ENCODE measurements at places on chromosomes 6 and 20. TPM values are rescaled to one million over a fixed set of nuclear protein-coding genes. Genes with fewer than 3 reads are reported as not detected.

DNA sequence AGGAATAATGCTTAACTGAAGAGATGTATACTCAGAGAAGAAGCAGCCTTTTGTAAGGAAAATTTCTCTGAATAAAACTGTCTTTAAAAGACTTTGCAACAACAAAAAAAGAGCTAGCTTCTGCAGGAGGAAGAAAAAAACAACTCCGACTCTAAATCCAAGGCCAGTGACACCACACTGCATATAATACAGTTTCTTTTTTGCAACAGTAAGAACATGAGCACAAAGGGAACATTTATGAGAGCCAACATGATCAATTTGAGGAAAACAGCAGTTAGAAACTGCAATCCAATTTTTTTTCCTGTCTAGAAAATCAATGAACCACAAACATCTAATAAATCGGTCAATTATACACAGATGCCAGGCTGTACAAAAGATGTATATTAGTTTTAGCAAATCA is 42.9 kb upstream of the UST start:
- peak; percentile 37 for DNase-seq

- no peak for DNase-seq
These were observed 89.8 kb downstream of the IYD start for GRCh38 chr6:150458579-150458978.

GRCh38 chr6:127924440-127924839 is 23.6 kb upstream of the THEMIS start:
- no peak for DNase-seq

GRCh38 chr20:56957737-56958553 is 308.5 kb downstream of the BMP7 start:
- peak; percentile 78 for DNase-seq

GRCh38 chr6:9621276-9621675 is 793.6 kb downstream of the TFAP2A start:
- no peak for DNase-seq

- DNase-seq: no peak
These were observed 40.5 kb downstream of the BEND6 start for GRCh38 chr6:56995347-56995902.

DNA sequence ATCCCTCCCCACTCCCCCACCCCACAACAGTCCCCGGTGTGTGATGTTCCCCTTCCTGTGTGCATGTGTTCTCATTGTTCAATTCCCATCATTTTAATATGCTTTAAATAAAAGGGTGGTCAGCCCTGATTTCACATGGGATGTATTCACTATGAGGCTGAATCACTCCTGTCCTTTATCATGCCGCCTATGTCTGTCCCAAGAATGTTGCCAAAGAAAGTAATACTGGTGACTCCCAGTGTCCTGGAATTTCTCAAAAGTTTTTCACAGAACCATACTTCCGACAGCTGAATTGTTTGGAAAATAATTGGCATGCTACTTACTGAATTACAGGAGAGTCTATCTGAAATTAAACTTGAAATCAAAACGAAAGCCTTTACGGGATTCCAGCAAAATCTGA is 217.7 kb downstream of the HAO1 start:
- DNase-seq: no peak

- DNase-seq: no peak
These were observed 72.7 kb downstream of the CLIC5 start for GRCh38 chr6:45942953-45943352.

DNA sequence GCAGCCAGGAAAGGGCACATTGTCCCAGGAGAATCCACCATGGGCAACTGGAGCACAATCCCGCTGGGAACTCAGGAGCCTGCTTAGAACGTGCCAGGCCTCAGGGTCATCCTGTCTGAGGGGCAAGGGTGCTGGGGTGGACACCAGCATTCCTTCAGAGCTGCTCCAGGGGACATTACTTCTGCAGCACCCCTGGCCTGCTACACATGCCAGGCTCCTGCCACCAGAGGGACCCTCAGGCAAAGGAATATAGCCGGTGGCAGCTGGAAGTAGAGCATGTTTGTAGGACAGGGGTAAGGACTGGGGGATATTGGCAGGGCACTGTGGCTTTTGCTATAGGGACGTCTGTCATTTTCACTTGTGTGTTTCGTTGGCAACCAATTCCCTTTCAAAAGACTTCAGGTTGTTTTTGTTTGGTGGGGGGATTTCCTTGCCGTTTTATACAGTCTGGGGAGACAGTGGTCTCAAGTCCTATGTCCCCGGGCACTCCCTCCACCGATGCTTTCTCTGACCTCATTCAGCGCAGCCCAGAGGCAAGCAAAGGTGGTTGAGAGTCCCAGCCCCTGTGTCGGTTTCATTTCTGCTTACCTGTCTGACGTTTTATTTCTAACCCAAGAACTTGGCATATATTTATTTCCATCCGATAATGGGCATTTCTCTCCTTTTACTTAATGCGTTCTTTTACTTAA is 130.8 kb downstream of the JPH2 start:
- peak; percentile 22 for DNase-seq

- no peak for DNase-seq
These were observed 71.5 kb downstream of the CD83 start for GRCh38 chr6:14189074-14189473.

- peak; percentile 91 for DNase-seq
These were observed 58.2 kb upstream of the TRAF3IP2 start for GRCh38 chr6:111663692-111664564.

DNA sequence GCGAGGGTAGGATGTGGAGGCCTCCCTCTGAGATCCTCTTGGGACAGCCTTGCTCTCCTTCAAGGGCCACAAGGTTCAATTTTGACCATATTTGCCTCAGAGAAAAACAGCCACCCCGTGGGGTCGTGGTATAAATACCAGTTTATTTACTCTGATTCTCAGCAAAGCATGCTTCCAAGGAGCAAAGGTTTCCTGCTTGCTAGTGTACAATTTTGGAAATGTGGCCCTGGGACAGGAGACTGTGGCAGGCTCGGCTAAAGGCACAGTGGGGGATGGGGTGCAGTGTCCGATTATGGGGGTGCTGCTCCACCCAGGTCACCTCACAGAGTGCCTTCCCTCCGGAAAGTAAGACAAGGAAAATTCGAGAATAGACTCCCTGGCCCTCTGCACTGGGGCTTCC is 31.1 kb downstream of the RBM38 start:
- no peak for DNase-seq

GRCh38 chr20:64050261-64051032 is 1.0 kb upstream of the SOX18 start:
- no peak for DNase-seq

DNA sequence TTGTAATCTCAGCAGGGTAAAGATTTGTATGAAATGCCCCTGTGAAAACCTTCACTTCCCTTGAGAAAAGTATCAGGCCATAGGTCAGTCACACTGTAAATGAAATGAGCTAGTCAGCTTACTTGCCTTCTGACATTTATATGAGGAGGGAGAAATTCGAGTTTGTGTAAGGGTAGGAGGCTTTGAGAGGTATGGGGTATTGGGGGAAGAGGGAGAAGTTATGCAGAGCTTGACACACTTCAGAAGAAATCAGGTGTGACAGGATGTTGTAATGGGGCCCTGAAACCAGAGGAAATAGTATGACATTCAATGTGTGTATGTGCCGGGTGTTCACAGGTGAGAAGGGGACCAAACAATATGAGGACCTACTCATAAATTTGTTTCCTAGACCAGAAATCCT is 64.2 kb upstream of the CCN6 start:
- no peak for DNase-seq

DNA sequence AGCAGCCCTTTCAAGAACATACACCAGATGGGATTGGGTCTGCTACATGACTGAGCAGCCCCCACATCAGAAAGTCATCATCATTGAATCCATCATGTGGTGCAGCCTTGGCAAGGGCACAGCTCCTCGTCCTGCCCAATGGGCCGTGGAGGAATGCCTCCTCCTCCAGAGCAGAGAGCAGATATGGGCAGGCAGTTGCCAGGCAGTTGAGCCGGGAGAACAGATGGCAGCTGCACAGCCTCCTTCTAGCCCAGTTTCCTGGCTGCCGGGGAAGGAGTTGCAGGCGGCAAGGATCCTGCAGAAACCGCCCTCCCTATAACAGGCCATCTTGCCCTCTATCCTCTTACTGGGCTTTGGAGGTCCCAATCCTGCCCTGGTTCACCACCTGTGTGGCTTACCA is 11.9 kb upstream of the ZFAND3 start:
- DNase-seq: peak; percentile 67

DNA sequence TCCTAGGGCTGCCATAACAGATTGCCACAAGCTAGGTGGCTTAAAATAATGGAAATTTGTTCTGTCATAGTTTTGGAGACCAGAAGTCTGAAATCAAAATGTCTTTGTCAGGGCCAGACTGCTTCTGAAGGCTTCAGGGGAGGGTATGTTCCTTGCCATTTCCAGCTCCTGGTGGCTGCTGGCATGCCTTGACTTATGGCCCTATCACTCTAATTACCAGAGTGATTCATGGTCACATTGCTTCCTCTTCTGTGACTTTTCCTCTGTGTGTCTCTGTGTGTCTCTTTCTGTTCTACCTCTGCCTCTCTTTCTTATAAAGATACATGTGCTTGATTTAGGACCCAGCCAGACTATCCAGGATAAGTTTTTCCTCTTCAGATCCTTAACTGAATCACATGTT is 635.2 kb upstream of the IMPG1 start:
- no peak for DNase-seq

- DNase-seq: no peak
These were observed 374.8 kb downstream of the QKI start for GRCh38 chr6:163789199-163789810.

DNA sequence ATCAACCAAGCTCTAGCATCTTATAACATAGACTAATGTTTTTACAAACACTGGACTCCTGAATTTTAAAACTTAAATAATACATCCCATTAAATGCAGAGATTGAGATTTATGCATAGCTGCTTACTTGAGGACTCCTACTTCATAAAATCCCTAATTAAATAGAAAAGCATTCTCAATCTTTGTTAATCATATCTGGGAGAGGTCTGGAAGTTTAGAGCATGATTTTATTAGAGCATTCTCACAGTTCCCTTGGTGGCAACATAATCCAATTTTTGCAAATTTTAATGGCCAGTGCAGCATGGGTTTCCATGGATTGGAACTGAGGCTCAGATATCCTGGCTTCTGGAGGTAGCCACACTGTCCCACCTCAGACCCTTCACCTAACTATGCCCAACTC is 19.5 kb downstream of the BTBD3 start:
- no peak for DNase-seq

GRCh38 chr20:3237958-3238615 is 903 bp downstream of the SLC4A11 start:
- DNase-seq: no peak

GRCh38 chr6:156273065-156273711 is 504.0 kb upstream of the ARID1B start:
- DNase-seq: no peak

- DNase-seq: no peak
These were observed 57.7 kb downstream of the PPP1R16B start for GRCh38 chr20:38863024-38863851.

DNA sequence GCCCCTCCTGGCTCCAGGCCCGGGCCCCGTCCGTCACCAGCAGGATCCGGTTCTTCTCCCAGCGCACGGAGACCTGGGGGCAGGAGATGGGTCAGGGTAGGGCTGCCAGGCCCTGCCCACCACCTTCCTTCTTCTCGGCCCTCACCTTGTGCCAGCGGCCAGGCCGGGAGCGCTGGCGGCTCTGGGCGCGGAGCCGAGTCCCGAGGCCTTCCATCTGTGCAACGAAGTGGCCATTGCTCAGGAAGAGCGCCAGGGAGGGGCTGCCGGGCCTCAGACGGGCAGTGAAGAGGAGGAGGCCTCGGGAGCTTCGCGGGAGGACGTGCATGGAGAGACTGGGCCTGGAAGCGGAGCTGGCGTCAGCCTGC is 7.9 kb downstream of the ADRM1 start:
- no peak for DNase-seq

GRCh38 chr6:38063973-38064372 is 244.4 kb downstream of the ZFAND3 start:
- DNase-seq: no peak

DNA sequence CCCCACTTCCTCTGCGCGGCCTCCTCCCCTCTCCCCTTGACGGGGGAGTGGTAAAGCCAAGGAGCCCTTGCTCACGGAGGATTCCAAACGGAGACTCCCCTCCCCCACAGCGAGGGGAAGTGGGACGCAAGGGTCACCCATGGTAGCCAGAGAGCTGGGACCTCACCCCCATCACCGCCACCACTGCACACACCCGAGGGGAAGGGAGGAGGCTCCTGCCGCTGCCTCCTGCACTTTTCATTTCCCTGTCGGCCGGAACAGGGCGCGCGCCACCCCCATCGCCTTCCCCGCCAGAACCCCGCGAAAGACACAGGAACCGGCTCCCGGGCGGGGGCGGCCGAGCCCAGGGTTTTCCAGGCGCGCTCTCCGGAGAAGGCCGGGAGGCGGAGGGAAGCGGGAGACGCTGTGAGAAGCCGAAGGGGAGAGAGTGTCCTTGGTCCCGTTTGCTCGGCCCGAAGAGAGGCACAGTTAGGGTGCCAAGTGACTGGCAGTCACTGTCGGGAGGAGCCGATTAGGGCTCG is 789 bp downstream of the CCND3 start:
- DNase-seq: peak; percentile 63

DNA sequence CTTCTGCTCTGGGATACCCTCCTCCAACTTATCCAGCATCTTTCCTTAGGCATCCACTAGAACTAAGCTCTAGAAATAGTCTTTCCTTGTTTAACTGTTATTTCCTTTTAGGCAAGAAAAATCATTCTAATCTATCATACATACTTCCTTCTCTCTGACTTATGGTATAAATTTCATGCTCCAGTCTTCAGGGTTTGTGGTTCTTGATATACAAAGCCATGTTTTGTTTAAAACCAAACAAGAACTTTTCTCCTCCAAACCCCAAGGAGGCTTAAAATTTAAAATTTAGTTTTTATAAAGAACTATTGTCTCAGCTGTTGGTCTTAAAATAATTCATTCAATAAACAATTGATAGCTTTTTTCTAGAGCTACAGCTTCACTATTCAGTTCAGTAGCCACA is 77.2 kb downstream of the CD164 start:
- DNase-seq: no peak

- no peak for DNase-seq
These were observed 34.4 kb downstream of the EFHC1 start for GRCh38 chr6:52454556-52454955.

Gene CDC5L
- polyA plus RNA-seq: 28.0 TPM

Gene ARFGEF3
- 1.6 TPM for polyA plus RNA-seq

Gene HLA-DQB1
- 1.7 TPM for polyA plus RNA-seq

Gene MROH8
- polyA plus RNA-seq: 4.4 TPM

Gene DEFB124
- polyA plus RNA-seq: 1.4 TPM

Gene OR2H2
- polyA plus RNA-seq: 0.04 TPM

Gene HLA-DMB
- polyA plus RNA-seq: 4.2 TPM

Gene NT5DC1
- 22.2 TPM for polyA plus RNA-seq

Gene MATN4
- 0.35 TPM for polyA plus RNA-seq

Gene SUMO4
- polyA plus RNA-seq: 0.40 TPM

Gene COMMD7
- polyA plus RNA-seq: 40.5 TPM

Gene FOXS1
- 7.3 TPM for polyA plus RNA-seq

Gene MUC21
- not detected for polyA plus RNA-seq

Gene RTF2
- polyA plus RNA-seq: 106 TPM

Gene PRDM13
- 0.08 TPM for polyA plus RNA-seq

Gene PRR3
- polyA plus RNA-seq: 18.2 TPM

Gene LY6G6D
- 0.75 TPM for polyA plus RNA-seq
